OCI-M1 (cell line): ENCODE measurements at places on chromosomes 2 and 18.

DNA sequence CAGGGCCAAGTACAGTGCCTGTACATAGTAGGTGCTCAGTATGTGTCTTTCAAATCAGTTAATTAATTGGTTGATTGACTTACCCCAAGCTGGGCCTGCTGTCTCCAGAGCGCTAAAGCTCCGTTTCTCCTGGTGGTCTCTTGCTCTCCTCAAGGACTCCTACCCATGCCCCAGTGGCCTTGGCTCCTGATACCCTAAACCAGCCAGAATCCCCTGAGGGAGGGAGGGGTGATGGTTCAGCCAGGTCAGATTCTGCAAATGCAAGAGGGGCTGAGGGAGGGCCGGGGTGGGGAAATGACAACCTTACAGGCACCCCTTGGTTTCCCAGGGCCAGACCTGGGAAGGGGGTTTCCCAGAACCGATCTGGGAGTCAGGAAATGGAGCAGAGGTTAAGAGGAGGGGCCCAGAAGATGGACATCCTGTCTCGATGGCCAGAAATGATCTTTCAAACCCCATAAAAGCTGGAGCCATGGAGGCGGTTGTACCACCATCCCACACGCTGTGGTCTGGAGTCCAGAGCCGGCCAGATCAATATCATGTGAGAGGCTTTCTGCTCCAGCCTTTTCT is 209.1 kb downstream of the TNS1 start:
- DNase-seq = no peak

DNA sequence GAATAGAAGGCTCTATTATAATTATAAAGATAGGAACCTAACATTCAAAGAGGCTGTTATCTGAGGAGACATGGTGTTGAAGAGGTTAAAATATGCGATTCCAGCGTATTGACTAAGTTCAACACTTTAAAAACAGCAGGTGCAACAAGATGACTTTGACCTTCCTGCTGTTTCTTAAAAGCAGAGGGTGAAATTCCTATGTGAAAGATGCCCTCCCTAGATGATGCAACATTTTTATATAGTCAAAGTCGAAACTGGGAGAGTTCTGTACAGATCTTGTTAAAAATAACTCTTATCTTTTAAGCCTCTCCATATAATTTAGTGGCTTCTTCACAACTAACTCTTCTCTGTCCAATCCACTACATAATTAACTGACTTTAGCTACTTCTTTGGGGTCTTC is 4.4 kb upstream of the ACKR3 start:
- no peak for DNase-seq

- DNase-seq = no peak
Measured at GRCh38 chr18:3578621-3579020, 128.6 kb downstream of the TGIF1 start.

DNA sequence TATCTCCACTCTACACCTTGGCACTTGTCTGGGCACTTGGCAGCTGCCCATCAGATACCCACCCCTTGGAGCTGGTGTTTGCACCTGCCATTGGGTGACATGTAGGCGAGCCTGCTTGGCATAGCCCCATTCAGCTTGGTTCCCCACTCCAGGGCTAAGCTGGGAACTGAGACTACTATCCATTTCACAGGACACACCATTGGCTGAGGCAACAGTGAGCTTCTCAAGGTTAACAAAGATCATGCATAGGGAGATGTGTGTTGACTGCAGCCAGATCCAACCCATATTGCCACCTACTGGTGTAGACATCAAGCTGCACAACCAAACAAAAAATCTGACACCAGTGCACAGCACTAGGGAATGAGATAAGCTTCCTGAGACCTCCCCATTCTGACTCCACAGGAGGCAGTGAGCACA is 1389.8 kb upstream of the TMEFF2 start:
- DNase-seq = peak; percentile 88

DNA sequence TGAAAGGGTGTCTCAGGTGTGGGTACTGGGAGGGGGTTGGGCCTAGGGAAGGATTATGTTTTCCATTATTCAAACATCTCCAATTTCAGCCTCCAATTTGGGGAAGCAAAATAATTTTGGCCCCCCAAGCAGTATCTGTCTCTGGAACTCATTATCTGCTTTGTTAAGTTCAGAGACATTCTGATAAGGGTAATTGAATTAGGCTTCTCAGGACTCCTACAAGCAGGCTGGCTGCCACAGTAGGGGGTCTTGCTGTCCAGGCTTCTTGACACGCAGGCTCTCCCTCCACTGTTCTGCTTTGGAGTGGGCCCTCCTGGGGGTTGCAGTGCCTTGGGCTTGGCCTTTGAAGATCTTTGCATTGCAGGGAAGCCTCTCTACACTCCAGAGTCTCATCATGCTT is 108.1 kb upstream of the SIX2 start:
- DNase-seq = no peak

DNA sequence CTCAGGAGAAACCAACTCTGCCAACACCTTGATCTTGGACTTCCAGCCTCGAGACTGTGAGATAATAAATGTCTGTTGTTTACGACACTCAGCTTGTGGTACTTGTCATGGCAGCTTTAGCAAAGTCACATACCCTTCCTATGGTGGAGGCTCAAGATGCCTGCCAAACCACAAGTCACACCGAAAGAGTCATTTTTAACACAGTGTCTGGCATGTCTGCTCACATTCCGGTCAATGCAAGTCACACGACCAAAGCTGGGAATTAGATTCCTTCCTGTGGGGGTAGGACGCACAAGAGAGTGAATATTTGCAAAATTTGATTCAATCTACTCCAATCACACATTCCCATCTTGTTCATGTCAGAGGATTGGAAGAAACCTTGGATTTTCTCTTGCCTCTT is 24.6 kb downstream of the KCNE4 start:
- DNase-seq = no peak

DNA sequence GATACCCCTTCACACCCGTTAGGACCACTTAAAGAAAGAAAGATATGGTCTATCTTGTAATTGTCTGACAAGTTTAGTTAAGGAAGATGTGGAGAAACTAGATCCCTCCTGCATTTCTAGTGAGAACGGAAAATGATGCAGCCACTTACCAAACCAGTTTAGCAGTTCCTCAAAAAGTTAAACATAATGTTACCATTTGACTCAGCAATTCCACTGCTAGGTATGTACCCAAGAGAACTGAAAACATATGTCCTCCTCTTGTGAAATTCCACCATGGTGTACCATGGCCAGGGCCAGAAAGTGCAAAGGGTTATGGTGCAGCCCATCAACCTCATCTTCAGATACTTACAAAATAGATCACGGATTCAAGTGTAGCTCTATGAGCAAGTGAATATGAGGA is 79.0 kb upstream of the ID2 start:
- DNase-seq = no peak

DNA sequence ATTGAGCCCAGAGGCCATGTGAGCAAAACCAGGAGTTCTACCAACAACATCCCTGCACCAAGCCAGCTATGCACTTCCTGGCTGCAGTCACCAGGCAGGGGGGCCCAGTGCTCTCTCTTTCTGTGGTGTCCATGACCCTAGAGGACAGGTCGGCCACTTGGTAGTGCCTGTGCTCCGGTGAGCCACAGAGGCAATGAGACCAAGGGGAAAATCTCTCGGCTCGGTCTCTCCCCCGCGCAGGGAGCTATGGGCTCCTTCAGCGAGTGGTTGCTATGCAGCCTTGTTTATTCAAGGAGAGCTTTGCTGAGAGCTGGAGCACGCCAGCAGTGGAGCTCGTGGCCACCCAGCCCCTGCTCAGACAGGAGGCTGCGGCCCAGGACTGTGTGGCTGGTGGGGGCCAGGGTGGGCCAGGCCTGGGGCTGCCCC is at the start of gene TOGARAM2:
Gene TOGARAM2, plus strand, starts transcription at position 283 of the 426 bp plus-strand sequence. CDS start 13,537 bp downstream, outside the sequence.
- no peak for DNase-seq
